ENCODE measurements at places on chromosomes 4 and X. TPM values are rescaled to one million over a fixed set of nuclear protein-coding genes. Genes with fewer than 3 reads are reported as not detected.

DNA sequence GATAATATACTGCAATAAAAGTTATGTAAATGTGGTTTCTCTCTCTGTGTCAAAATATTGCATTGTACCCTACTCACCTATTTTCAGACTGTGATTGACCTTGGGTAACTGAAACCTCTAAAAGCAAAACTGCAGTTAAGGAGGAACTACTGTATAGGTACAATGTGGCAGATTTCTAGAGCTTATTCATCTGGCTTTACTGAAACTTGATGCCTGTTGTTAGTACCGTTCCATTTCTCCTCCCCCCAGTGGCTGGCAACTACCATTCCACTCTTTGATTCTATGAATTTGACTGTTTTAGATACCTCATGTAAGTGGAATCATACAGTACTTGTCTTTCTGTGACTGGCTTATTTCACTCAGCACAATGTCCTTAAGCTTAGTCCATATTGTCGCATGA lies 61.9 kb downstream of the HOPX start:
- no peak for DNase-seq

GRCh38 chr4:128286474-128287058 lies 1.0 kb downstream of the PGRMC2 start:
- no peak for DNase-seq

- DNase-seq, result no peak
Measured at GRCh38 chrX:121781991-121782390, 734.6 kb downstream of the GLUD2 start.

DNA sequence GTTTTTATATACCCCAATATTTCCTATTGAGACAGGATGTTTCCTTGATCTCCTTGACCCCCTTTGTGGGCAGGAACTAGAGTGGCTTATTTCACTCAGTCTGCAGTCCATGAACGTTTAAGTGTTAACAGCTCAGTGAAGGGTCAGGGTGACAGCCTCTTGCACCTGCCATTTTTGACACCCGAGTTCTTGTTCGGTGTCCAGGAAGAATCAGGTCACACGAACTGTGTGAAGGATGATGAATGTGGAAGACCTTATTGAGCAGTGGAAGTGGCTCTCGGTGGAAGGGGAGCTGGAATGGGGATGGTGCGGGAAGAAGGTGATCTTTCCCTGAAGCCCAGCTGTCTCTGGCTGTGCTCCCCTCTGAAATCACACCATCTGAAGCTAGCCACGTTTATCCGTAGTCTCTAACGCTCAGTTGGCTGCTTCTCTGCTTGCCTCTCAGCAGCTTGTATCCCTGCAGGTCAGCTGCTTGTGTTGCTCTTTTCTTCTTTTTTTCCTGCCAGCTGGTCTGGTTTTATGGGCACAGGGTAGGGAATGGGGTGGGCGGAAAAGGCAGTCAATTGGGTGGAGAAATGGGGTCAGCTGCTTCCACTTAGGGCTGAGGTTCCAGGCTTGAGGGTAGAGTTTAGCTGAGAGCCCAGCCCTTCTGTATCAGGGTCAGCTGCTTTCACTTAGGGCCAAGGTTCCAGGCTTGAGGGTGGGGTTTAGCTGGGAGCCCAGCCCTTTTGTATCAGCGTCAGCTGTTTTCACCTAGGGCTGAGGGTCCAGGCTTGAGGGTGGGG lies 29.0 kb upstream of the CCNG2 start:
- no peak for DNase-seq

GRCh38 chrX:50430917-50431575 lies 39.6 kb downstream of the DGKK start:
- DNase-seq, result no peak

- DNase-seq, result no peak
Measured at GRCh38 chr4:100985576-100985975, 361.8 kb downstream of the PPP3CA start.

KLB gene
- total RNA-seq, result not detected

- DNase-seq, result no peak
Measured at GRCh38 chr4:173769568-173769967, 239.5 kb upstream of the HAND2 start.

DNA sequence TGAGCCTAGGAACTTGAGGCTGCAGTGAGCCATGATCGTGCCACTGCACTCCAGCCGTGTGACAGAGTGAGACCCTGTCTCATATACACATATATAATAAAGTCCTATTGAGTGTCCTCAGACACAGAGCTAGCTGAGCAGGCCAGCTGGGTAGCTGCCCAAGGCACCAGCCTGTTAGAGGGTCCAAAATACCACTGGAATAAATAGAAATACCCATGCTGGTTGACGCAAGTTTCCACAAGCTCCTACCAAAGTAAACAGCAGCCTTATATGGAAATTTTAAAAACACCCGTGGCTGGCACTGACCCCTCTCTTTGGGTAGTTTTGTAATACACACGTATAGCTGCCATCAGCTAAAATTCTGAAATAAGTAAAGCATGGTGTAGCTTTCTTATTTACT lies 348.6 kb downstream of the BCOR start:
- no peak for DNase-seq

GALNT7 gene
- 6.0 TPM for total RNA-seq

DNA sequence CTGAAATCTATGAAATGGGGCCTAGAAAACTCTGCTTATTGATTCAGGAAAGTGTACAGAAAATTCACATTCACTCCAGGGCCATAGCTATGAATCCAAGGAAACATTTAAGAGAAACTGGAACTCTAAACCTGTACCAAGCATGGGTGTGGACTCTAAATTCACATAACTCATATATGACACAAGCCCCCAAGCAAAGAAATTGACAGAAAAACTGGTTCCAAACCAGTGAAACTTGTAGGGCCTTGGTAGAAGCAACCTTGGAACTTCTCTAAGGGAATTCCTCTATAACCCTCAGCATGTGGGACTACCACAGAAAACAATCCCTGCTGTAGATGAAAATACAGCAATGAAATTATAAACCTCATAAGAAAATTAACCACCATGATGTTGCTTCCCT lies 106.6 kb upstream of the NRK start:
- DNase-seq, result no peak

GRCh38 chrX:46770000-46770816 lies 11.3 kb upstream of the SLC9A7 start:
- no peak for DNase-seq

- DNase-seq, result no peak
Measured at GRCh38 chrX:152861116-152861515, 30.3 kb downstream of the NSDHL start.

DNA sequence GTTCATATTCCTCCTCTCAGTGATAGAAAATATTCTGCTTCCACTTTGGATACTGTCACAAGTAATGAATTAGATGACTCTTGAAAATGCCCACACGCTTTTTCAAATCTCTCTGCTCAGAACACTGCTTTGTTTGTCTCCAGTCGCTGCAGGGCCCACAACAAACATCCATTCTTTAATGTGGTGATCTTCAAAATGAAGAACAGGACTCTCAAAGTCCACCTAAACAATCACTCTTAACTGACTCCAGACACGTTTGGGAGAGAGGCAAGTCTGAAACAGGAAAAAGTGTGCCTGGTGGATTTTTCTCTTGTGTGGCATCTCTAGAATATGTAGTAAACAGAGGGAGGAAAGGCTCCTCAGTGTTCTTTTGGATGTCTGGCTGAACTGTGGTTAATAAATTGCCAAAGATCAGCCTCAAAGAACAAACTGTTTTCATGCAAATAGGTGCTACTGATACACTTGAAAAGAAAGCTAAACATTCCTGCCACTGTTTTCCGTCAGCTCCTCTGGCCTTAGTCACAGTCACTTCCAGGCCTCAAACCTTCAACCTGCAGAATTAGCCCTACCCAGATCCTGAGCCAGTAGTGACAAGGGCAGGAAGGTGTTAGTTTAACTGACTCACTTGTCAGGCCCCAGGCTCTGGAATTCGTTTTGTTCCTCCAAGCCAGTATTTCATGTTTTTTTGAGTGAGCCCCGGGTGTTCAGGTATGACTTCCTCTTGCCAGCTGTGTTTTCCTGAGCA lies 259.6 kb upstream of the GPC4 start:
- DNase-seq, result no peak

SPANXC gene
- not detected for total RNA-seq

WDR45 gene
- 93.9 TPM for total RNA-seq

DNA sequence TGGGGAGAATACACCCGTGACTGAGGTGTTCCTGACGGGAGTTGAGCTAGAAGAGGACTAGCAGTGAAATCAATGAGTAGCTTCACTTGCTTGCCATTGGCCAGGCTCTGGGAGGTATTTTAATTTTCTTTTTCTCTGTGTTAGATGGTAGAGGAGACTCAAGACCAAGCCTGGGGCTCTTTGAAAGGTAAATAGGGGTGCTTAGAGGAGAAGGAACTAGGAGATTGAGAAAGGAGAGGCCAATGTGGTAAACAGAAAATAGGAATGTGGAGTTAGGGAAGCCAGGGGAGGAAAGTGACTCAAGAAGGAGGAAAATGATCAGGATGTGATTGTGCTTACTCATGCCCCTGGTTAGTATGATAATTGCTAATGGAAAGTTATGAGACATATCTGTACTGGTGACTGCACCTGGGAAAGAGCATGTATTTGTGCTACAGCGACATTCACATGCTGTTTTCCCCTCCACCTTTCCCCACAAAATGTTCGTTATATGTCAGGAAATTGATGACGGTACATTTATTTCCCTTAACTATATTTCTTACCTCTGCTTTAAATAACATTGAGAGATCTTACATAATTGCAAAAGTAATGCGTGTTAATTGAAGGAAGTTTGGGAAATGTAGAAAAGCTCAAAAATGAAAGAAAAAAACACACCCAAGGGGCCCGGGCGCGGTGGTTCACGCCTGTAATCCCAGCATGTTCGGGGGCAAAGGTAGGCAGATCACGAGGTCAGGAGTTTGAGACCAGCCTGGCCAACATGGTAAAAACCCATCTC lies 16.9 kb upstream of the LRBA start:
- DNase-seq, result no peak

DNA sequence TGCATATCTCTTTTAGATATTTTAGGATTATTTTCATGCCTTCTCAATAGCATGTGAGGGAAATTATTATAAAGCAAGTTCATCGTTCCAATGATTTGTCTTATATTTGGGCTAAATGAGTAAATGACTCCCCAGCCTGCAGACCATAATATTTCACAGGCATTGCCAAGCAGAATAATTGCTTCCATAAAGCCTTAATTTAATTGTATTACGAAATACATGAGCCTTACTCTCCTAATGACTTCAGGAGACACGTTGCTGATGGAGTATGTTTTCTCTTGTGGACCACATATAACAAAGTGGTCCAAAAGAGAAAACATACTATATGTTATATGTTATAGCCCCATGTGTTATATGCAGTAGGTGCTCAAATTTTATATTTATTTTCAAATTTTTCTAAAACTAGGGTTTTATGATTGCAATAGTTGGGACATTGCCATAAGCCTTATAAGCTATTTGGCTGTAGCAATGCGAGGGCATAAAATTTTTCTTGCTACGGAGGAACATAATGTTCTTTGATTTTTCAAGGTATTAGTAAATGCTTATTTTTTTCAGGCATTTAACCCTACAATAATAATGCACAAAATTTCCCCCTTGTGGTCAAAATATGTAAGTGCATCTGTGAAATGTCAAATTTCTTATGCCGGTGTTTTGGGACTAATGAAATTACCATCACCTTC lies 26.2 kb upstream of the TMPRSS11D start:
- no peak for DNase-seq

DNA sequence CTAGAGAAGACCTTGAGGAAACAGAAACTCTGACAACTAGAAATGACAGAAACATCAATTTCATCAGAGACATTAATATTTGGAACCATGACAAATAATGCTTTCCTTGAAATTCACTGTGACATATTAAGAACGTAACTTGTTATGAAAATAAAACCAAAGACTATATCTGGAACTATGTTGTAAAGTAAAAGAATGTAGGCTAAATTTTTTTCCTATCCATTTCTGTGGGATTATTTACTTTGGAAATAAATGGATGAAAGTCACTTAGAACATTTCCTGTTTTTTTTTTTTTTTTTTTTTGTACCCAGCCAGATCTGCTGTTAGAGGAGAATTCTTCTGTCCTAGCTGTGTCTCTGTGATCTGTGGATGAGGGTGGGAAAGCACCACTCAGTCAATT lies 255.9 kb downstream of the SPRY1 start:
- no peak for DNase-seq

DNA sequence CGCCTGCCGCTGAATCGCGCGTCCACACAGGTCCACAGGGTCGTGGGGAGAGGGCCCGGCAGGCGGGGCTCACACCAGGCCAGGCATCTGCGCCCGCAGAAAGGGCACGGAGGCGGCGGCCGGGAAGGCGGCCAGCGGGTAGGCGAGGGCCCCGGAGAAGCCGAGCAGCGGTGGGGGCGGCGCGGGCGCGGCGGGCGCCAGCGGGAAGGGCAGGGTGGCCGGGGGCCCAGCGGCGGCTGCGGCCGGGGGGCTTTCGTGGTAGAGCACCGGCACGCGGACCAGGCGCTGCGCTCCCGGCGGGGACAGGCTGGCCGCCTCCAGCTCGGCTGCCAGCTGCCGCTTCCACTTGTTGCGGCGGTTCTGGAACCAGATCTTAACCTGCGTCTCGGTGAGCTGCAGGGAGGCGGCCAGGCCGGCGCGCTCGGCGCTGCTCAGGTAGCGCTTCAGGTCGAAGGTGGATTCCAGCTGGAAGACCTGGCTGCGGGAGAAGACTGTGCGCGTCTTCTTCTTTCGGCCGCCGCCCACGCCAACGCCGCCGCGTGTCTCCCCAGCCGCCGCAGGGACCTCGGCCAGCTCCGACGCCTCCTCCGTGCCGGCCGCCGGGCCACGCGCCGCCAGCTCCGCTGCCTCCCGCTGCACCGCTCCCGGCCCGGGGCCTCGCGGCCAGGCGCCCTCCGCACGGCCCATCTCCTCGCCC lies 3.9 kb downstream of the HMX1 start:
- DNase-seq, result no peak

FAM133A gene
- total RNA-seq, result 0.37 TPM

DNA sequence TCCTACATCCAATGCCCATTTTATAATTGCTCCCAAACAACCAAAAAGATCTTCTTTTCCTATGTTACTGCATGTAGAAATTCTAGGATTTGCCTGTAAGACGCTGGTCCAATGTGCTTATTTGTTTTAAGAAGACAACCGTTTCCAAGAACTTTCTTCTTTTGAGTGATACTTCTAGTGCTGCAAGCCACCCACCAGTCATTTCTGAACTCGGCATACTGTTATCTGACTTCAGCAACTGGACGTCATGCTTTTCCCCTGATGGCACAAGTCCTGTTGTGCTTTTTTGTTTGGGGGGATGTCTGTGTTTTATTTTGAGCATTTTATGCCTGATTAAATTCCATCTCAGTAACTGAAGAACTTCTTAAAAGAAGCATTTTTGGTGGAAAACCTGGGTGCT lies 16.0 kb upstream of the RAP1GDS1 start:
- no peak for DNase-seq

DNA sequence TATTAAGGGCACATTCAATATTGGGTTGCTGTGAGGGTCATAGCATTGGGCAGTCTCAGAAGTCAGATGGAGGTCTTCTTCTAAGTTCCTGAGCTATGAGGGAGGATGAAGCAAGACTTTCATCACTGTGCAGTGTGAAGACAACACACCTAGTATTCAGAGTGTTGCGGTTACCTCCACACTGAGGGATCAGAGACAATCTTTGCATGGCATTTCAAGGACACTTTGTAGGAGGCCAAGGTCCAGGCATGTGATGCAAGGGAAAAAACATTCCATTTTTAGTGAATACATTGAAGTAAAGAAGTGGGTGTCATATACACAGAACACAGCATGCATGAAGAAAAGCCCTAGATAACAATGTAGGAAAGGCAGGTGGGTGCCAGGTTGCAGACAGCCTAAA lies 481.2 kb upstream of the DIPK2B start:
- no peak for DNase-seq

Data from heart left ventricle (tissue), 16 donors.